ENCODE measurements at places on chromosomes 12 and 14.

- DNase-seq: no peak
These were observed 1117.5 kb downstream of the AACS start for GRCh38 chr12:126182619-126183236.

- DNase-seq: no peak
These were observed 2.0 kb upstream of the BEGAIN start for GRCh38 chr14:100589071-100589759.

DNA sequence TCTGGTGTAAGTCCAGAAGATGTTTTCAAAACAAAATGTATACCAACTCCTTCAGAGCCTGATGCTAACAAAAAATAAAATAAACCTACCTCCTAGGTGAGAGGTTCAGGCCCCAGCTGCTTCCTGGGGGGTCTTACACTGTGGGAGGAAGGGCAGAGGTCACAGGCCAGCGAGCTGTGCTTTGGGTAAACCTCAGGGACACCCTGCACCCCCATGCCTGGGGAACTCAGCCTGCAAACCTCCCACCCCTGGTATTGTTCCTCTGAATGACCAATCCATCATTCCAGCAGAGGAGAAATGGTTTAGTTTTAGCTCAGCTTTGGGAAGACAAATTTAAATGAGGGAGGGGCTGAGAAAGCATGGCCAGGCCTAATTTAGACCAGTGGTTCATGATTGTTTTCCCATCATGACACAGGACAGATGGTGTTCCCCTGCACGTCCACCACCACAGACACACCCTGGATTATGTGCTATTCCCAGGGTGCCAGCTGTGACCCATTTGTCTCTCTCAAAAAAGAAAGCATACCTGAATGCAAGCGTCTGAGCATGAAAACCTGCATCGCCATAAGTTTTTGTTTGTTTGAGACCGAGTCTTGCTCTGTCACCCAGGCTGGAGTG lies 14.5 kb upstream of the TFCP2 start:
- no peak for DNase-seq

GRCh38 chr12:125674554-125675338 lies 609.5 kb downstream of the AACS start:
- DNase-seq: no peak

DNA sequence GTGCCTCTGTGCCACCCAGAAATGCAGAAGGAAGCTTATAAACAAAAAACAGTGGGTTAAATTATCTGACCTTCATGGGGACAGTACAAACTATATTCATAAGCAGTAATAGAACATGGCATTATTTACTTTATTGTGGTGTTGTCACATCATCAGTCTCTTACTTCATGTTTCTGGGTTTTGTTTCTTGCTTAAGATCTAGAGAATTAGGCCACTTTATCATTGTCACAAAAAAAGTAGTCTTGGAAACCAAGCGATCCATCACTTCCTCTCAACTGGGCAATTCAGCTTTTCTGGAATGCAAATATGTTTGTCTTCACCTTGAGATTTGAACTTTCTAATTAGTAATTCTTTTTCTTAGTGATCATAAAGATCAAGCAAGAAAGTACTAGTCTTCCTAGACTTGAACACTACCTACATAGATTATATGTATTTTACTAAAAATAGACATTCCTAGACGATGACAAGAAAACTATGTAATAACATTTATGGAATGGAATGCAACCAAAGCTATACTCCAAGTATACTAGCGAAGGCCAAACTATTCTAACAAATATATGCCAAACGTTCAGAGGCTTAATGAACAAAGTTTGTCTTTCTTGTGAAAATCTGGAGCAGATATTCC lies 363.4 kb downstream of the DAD1 start:
- DNase-seq: no peak

DNA sequence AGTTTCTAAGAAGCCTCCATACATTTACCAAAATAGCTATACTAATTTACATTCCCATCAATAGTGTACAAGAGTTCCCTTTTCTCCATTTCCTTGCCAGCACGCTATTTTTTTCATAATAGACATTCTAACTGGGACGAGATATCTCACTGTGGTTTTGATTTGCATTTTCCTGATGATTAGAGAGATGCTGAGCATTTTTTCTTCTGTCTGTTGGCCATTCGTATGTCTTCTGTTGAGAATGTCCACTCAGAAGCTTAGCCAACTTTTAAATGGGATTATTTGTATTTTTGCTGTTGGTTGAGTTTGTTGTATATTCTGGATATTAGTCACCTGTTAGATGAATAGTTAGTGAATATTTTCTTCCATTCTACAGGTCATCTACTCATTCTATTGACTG lies 144.1 kb downstream of the PRKD1 start:
- DNase-seq: no peak

- no peak for DNase-seq
These were observed 355.6 kb downstream of the LRIG3 start for GRCh38 chr12:58564721-58565120.

DNA sequence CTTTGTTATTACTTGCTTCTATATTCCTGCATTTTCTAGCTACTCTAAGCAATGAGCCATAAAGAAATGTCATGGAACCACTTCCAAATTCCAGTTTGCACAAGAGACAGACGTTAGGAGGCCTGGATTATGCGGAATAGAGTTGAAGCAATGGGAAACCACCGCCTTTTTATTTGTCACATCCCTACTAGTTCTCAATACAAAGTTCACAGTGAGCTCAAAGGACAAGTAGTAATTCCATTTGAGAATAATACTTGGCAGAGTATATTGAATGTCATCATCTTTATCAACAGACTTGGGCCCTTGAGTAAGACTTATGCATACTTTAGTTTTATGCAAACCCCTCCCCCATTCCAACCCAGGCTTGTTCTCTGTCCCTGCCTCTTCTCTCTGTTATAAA lies 3.7 kb upstream of the SLC15A5 start:
- DNase-seq: no peak

GRCh38 chr12:252636-253035 lies 10.0 kb downstream of the SLC6A13 start:
- DNase-seq: no peak

DNA sequence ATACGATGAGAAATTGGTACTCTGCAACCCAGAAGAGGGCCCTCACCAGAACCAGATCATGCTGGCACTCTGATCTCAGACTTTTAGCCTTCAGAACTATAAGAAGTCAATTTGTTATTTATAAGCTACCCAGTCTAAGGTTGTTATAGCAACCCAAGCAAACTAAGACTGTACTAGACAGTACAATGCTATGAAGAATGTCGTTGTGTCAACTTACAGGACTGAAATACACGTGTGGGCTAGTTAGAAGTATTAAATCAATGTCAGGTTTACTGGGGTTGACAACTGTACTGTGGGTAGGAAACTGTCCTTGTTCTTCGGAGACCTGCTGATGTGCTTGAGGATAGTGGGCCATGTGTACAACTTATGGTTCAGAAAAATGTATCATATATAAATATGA lies 19.7 kb downstream of the DUSP16 start:
- DNase-seq: no peak

DNA sequence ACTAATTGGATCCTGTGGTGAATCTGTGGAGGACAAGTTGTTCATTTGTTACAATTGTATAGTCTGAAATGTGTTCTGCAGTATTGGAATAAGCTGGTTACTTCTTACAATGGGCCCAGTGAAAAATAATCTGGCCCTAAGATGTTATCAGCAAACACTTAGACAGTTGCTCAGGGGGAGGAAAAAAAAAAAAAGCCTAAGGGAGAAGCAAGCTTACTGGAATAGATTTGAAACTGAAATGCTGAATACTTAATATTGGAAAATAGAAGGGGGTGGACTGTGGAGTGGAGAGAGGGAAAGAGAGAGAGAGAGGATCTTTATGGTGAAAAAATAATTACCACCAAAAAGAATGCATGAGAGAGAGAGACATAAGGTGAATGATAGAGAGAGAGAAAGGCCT lies 4.0 kb downstream of the FOXG1 start:
- no peak for DNase-seq

DNA sequence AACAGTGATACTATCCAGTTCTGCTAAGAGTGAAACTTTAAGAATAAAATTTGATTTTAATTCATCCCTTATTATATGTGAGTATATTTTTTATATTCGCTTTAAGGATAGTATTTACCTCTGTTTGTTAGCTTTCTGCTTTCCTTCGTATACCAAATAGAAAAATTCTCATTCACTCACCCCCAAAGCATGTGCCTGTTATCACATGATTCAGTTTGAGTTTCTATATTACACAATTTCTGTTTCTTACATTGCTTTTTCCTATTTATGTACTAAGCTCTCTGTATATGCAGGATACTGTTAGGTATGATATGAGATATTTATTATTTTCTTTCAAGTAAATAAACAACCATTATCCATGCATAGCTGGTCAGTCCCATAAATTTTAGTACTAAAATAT lies 275.2 kb downstream of the FBXL14 start:
- no peak for DNase-seq

DNA sequence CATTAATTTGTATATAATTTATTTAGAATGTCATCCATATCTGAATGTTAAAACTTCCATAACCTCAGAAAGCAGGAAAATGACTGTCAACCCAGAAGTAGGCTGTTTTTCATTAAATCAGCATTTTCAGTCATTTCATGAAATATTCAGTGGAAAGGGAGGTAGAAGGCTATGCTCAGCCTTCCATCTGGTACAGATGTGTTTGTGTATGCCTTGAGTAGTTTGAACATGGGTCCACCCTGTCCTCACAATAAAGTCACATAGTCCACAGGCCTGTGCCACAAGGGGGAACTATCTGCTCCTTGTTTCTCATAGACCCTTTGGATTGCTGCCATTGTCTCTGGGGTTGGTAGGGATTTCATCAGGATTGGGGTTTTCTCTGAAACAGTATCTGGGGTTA lies 9.1 kb downstream of the LACRT start:
- DNase-seq: no peak

GRCh38 chr12:27292718-27293117 lies 39.9 kb upstream of the BMAL2 start:
- DNase-seq: no peak

- no peak for DNase-seq
These were observed 95.4 kb downstream of the KCNK10 start for GRCh38 chr14:88227693-88228092.

- DNase-seq: no peak
These were observed 401.3 kb downstream of the FUT8 start for GRCh38 chr14:65813760-65814384.

- DNase-seq: no peak
These were observed 19.7 kb downstream of the CORO1C start for GRCh38 chr12:108711489-108712164.

GRCh38 chr12:39620659-39621658 lies 1.4 kb upstream of the ABCD2 start:
- DNase-seq: peak; percentile 60

GRCh38 chr12:13661005-13661887 lies 320.2 kb downstream of the GRIN2B start:
- peak; percentile 20 for DNase-seq

Data from activated naive CD8-positive, alpha-beta T cell treated with anti-CD3 and anti-CD28 coated beads, Interleukin-2, amount 50 U/mL, for 24 hours (primary cell).